Midbrain (tissue), 1 donor: ENCODE measurements at places on chromosomes 16 and 17.

DNA sequence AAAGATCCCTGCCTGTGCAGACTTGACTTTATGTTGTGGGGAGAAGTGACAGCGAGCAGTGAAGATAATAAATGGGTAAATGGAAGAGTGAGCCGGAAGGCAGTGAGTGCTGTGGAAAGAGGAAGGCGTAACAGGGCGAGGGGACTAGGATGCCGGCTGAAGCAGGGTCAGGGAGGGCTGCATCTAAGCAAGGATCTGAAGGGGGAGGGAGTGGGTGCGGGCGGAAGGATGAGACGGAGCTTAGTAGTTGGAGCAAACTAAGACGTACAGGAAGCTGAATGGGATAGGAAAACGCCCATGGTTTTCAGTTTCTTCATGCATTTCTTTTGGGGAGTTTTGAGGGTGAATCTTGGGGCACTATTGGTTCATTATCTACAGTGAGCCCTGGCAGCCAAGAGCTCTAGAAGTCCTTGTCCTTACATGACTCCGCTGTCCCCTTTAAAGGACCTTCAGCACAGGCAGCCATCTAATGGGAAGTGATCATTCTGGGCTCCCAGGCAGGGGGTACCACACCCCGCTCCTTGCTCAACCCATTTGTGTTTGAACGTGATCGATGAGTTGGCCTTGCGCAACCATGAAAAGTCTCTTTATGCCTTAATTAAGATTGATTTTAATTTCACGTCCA is 10.4 kb upstream of the NAT9 start:
- no peak for DNase-seq

- no peak for DNase-seq
Measured at GRCh38 chr16:81516478-81517149, 72.0 kb downstream of the CMIP start.

- no peak for DNase-seq
Measured at GRCh38 chr16:8901320-8901861, 19.2 kb downstream of the LITAFD start.

DNA sequence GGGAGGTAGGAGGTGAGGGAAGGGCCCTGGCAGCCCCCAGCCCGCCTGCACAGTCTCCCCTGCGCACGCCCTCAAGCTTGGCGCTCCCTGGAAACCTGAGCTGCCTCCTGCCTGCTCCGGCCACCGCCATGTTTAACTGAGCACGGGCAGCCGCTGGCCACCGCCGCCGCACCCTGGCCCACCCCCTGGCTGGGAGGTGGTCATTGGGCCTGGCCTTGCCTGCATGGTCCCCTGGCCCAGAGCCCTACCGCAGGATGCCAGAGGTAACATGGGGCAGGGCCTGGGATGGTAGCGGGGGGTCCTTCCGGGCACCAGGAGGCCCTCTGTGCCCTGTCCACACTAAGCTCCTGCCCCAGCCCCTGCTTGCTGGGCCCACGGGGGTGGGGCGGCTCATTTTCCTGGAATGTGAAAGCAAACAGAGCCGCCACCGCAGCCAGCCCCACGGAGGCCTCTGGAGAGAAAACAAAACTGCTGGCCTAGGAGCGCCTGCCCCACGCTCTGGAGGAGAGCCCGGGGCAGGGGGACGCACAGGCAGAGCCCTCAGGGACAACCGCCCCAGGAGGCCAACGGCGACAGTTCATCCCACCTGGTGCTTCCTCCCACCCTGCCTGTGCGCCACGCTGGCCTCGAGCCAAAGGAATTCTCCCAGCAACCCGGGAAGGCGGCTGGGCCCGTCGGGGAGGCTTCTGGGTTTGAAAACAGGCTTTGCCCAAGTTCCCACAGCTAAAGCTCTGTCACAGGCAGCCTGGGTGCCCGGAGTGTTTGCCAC is 8.9 kb downstream of the NHERF2 start:
- no peak for DNase-seq

DNA sequence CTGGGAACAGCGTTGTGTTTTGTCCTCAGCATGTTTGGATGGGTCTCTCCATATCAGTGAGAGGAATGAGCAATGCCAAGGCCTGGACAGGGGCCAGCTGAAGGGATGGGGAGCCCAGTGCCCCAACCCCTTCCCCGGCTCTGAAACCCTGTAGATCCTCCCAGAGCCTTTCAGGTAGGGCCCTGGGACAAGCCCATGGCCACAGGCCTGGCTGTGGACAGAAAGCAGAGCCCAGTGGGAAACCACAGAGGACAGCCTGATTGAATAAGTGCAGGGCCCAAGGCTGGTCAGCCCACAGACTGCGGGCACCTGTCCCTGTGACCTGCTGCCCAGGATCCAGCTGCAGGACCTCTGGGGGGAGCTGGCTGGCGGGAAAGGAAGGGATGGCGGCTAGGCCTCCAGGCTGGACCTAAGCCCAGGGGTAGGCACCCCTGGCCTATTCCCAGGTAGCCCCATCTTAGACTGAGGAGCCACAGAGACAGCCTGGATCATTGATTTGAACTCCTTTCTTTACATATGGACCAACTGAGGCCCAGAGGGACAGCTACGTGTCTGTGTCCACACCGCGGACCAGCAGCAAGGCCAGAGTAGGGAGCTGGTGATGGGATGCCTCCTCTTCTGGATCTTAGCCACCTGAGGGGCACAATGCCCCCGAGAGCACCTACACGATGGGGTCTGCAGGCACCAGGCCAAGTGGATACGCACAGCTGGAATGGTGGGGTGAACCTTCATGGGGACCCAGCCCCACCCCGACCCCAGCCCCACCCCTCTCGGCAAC is 1.3 kb downstream of the CCDC102A start:
- no peak for DNase-seq
